ENCODE measurements at places on chromosomes 5 and 9.

- no peak for DNase-seq
Observed at GRCh38 chr9:97808972-97809371, 44.1 kb upstream of the FOXE1 start.

DNA sequence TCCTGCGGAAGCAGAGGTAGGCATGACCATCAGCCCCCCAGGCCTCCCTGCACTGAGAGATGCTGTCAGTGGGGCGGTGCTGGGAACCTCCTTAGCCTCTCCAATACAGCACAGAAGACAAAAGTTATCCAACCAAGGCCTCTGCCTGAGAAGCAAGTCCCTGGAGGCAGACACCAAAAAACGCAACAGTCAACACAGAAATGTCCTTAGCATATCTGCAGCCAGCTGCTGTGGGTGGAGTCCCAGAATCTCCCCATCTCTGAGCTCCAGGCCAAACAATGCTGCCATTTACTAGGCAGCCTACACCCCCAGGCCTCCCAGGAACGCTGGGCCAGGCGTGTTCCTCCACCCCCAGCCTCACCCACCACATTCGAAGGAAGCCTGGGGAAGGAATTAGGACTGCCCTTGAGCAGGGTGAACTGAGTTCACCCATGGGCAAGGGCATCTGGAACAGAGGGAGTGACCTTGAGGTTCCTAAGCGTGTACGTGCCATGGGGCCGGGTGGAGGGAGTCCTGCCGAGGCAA lies 43.7 kb downstream of the STK10 start:
- DNase-seq: no peak

DNA sequence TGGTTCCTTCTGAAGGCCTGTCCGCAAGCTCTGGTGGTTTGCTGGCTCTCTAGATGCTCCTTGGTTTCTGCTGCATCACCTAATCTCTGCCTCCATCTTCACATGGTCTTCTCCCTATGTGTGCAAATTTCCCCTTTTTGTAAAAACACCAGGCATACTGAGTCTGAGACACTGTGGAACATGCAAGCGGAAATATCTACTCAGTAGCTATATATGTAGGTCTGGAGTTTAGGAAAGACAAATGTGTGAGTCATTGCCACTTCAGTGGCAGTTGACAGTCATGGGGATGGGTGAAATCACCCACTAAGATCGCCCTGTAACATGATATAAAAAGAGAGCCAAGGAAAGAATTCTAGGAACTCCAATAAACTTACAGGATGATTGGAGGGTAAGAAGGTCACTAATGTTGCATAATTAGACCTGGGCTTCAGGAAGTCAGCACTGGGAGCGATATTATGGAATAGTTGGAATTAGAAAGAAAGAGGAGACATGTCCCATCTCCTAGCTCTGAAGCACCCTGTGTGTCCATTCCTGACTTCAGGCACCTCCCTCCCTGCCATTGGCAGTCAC lies 22.7 kb upstream of the UBLCP1 start:
- DNase-seq: no peak

DNA sequence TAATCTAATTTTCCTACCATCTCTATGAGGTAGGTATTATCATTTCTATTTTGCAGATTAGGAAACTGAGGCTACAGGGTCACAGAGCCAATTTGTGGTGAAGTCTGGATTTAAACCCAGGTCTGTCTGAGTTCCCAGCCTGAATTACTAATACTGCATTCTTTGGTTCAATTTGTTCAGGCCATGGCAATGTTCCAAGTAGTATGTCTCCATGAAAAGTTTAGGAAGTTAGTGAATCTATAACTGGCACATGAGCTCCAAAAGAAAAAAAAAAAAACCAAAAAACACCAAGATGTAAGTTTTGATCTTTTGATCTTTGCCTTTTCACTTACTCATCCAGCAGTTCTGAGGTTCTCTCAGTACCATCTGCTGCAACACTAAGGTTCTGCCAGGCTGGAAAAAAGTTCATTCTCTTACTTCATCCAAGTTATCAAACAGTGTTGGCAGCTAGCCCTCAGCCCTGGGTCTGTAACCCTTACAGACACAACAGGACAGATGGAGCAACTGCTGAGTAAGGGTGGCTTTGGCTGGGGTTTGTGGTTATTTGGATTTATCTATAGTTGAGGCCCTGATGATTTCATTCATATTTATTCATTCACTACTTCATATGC lies 4.4 kb upstream of the TMEM268 start:
- DNase-seq: no peak

GRCh38 chr5:147617711-147618350 lies 108.0 kb upstream of the DPYSL3 start:
- DNase-seq: no peak

- DNase-seq: no peak
Observed at GRCh38 chr5:172878933-172879752, 45.1 kb downstream of the ERGIC1 start.

DNA sequence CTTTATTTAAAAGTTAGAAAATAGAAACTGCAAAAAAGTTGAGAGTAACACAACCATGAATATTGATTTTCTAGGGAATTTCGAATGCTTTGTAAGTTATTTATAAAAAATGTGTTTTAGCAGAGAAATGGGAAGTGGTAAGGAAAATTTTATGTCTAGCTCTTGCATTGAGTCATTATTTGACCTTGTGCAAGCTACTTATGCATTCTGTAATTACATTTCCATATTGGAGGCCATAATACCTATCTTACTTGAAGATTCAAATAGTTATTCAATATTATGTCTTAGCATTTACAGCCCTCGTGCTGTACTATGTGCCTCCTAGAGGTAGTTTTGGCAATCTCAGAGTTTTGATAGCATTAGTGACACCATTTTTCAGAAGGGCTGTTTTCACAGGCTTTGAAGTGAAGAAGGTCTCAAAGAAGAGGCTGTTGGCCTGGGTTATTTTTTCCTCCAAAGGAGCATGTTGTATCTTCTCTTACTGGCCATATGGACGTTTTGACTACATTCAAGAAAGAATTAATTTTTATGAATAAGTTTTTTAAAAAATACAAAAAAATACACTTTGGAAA lies 7.4 kb upstream of the DAP start:
- DNase-seq: no peak

- DNase-seq: no peak
Observed at GRCh38 chr9:127572961-127573721, 38.9 kb upstream of the STXBP1 start.

DNA sequence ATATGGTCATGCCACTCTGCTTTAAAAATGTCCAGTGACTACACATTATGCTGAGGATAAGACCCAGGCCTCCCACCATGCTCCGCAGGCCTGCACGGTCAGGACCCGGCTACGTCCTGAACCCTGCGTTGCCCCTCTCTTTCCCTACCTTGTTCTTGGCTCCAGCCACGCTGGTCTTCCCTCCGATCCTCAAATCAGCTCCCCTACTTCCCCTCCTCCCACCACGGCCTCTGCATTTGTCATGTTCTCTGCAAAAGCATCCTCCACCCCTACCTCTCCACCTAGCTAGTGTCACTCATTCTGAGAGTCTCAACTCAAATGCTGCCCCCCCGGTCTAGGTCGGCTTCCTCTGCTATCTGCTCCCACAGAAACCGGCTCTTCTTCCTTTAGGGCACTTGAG lies 11.2 kb downstream of the GPX3 start:
- DNase-seq: no peak

DNA sequence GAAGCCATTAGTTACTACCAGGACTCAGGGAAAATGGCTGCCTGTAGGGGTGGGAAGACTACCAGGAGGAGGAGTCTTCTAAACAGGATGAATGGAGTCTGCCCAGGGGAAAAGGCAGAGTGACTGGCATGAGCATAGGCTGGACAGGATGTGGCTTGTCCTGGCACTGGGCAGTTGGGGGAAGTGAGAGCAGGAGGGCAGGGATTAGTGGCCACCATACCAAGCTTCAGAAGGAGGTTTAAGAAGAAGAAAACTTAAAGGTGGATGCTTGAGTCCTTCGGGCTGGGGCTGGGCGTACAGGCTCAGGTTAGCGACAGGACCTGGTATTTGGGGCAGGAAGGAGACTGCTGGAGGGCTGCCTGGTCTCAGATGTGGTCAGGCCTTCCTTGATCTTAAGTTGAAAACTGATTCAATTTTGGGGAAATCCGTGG lies 5.0 kb upstream of the NSD1 start:
- DNase-seq: no peak

GRCh38 chr5:150644514-150644913 lies 4.1 kb downstream of the SYNPO start:
- no peak for DNase-seq

DNA sequence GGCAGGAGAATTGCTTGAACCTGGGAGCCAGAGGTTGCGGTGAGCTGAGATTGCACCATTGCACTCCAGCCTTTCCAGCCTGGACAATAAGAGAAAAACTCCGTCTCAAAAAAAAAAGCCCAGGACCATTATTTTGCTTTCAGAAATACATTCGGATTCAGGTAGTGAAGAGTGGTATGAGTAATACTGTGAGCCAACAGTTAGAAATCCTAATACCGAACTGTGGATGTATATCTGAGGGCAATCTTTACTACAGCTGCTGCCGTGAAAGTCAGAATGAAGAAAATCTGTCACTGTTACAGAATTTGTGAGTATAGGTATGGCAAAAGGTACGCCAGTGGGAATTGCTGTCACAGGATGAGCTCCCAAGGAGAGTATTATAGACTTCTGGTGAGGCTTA lies 3.4 kb upstream of the CDK7 start:
- no peak for DNase-seq

GRCh38 chr5:112417931-112418658 lies 982 bp downstream of the EPB41L4A start:
- DNase-seq: no peak

DNA sequence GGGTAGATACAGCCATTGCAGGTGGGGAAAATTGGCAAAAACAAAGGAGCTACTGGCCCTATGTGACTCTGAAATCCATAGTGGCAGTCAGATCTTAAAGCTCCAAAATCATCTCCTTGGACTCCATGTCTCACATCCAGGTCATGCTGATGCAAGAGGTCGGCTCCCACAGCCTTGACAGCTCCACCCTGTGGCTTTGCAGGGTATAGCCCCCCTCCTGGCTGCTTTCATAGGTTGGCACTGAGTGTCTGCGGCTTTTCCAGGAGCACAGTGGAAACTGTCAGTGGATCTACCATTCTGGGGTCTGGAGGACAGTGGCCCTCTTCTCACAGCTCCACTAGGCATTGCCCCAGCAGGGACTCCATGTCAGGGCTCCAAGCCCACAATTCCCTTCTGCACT lies 1190.1 kb downstream of the CDH12 start:
- DNase-seq: no peak

DNA sequence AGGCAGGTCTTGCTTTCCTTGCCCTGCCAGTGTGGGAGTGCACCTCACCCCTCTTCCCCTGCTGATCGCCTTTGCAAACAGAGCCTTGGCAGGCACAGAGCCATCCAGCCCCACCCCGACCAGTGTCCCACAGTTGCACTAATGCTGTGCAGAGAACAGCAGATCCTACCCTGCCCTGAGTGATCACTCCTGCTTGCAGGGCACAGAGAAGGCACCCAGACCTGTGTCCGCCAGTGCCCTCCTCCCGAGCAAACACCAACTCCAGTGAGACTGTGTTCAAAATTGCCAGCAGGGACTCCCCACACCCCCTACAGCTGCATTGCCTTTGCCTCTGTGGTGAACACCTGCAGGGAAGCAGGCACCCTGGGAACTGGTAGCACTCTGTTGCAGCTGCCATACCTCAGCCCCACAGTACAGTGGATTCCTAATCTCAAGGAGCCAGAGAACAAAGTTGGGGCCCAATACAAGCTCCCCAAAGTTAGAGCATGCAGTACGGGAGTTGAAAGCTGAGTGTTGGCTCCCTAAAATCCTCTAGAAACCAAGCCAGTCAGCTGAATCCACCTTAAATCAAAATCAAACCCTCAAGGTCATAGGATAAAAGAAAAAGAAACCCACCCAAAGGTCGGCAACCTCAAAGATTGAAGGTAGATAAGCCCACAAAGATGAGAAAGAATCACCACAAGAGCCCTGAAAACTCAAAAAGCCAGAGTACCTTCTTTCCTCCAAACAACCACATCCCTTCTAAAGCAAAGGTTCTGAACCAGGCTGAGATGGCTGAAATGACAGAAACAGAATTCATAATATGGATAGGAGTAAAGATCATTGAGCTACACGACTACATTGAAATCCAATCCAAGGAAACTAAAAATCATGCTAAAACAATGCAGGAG lies 92.9 kb upstream of the PIK3R1 start:
- no peak for DNase-seq

- no peak for DNase-seq
Observed at GRCh38 chr5:52497133-52497693, 290.5 kb upstream of the ITGA1 start.

- DNase-seq: no peak
Observed at GRCh38 chr5:174323878-174324281, 278.4 kb downstream of the NSG2 start.

GRCh38 chr5:14851999-14852526 lies 19.5 kb downstream of the ANKH start:
- DNase-seq: no peak

DNA sequence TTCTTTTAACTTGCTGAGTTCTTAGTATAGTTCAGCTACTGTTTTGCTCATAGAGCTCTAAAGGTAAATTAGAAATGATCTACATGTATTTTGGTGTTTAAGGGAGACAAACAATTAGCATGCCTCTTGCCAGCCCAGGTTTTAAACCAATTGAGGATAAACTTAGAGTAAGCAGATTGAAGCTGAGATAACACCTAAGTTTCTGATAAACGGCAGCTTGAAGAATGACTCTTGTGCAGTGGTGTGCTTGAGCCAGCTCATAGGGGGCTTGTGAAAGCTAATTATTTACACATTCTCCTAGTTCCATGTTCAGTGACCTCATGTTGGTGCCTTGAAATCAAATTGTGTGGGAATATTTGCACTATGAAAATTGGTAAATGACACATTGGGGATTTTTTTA lies 193.0 kb downstream of the PRR16 start:
- DNase-seq: no peak

- DNase-seq: no peak
Observed at GRCh38 chr9:121393318-121393717, 23.3 kb upstream of the STOM start.

- DNase-seq: no peak
Observed at GRCh38 chr9:132125944-132126679, 35.7 kb upstream of the NTNG2 start.

GRCh38 chr5:125181159-125181558 lies 434.7 kb upstream of the ZNF608 start:
- no peak for DNase-seq

- DNase-seq: no peak
Observed at GRCh38 chr9:95458666-95459065, 58.1 kb downstream of the PTCH1 start.

DNA sequence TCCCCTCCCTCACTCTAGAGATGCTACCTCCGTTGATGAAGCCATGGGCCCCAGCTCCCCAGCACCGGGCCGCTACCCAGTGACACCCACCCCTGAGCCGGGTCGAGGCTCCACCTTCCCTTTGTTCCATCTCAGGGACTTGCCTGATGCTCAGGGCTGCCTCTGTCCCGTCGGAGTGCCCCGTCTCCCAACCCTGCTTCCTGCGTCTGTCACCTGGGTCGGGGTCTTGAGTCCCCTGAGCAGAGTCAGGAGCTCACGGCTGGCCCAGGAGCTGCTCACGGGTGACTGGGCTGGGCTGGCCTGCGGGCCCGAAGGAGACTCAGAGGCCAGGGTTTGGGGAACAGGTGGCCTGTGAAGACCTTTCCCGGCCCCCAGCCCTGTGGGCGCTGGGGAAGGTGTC lies 85.3 kb downstream of the KCNT1 start:
- no peak for DNase-seq

All from activated gamma-delta T cell treated with Interleukin-2 at 50 U/mL for 16 hours (primary cell).